NCI-H774 (cell line): ENCODE measurements at places on chromosomes 4 and X.

DNA sequence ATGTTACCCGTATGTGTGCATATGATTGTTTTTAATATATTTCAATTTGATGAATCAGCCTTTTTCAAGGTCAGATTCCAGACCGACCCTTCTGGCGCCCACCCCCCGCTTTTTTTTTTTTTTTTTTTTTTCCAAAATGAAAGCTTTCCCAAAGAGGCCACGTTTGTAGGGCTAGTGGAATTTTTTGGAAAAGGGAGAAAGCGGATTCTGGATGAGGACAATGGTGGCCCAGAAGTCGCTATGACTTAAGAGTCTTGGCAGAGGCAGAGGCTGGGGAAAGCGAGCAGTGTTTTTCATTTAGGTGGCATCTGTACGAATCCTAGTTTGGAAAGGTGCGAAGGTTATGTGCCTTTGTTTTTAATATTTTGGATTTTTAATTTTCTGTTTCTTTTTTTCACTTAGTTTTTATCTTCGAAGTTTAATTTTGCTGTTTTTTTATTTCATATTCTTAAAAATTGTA lies 14.6 kb downstream of the NDUFB11 start:
- DNase-seq = no peak

DNA sequence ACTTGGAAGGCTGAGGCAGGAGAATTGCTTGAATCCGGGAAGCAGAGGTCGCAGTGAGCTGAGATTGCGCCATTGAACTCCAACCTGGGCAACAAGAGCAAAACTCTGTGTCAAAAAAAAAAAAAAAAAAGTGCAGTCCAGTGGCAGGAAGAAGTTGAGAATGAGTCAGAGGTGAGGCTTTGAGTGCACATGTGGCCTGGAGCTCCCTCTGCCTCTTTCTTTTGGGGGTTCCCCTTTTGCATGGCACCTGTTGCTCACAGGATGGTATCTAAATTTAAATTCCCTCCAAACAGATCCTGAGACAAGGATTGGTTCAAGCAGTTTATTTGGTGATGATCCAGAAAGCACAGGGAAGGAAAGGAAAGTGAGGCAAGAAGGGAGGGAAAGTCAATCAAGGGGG lies 151.4 kb upstream of the STX18 start:
- no peak for DNase-seq

- peak; percentile 1 for DNase-seq
Measured at GRCh38 chr4:153432965-153433753, 33.0 kb upstream of the TMEM131L start.

DNA sequence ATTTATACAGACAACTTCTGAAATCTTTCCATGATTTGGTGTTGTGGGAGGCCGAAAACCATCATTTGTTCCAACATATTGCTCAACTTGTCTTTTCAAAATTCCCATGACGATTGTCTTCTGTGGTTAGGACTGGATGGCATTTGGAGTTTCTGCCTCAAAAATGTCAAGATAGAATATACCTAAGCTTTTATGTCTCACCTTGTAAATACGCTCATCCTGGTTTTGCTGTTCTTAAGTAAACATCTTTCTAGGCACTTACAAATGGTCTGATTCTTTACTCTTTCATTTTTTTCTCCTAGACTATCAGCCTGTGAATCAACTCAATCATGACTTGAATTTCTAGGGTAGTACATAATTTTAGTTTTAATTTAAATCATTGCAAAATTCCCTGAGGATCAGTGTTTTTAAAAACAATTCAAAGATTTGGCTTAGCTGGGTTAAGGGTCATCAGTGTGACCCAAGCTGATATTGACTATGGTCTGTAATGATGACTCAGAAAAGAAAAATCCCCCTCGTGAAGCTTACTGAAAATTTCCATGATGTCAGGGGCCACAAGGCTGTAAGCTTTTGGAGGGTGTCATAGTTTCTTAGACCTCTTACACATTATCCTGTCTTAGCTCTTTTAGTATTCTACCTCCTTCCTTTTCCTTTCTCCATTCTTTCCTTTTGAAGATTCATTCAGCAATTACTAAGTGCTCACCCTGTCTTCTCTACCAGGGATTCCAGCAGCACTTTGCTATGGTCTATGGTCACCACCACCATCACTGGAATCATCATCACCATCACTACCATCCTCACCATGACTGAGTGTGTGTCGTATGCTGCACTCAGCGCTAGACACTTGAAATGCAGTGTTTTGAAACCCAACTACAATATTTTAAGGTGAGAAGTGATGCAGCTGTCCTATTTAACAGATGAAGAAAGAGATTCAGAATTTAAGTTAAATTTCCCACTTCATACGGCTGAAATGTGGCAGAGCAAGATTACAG lies 124.4 kb downstream of the CPE start:
- no peak for DNase-seq

DNA sequence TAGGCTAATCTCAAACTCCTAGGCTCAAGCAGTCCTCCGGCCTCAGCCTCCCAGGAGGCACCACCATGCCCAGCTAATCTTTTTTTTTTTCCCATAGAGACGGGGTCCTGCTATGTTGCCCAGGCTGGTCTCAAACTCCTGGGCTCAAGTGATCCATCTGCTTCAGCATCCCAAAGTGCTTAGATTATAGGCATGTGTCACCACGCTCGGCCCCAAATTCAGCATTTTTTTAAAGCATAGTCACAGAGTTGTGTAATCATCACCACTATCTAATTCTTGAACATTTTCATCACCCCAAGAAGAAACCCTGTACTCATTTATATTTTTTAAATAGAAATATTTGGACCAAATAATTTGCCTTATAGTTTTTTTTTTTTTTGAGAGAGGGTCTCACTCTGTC lies 10.3 kb downstream of the CENPI start:
- no peak for DNase-seq

DNA sequence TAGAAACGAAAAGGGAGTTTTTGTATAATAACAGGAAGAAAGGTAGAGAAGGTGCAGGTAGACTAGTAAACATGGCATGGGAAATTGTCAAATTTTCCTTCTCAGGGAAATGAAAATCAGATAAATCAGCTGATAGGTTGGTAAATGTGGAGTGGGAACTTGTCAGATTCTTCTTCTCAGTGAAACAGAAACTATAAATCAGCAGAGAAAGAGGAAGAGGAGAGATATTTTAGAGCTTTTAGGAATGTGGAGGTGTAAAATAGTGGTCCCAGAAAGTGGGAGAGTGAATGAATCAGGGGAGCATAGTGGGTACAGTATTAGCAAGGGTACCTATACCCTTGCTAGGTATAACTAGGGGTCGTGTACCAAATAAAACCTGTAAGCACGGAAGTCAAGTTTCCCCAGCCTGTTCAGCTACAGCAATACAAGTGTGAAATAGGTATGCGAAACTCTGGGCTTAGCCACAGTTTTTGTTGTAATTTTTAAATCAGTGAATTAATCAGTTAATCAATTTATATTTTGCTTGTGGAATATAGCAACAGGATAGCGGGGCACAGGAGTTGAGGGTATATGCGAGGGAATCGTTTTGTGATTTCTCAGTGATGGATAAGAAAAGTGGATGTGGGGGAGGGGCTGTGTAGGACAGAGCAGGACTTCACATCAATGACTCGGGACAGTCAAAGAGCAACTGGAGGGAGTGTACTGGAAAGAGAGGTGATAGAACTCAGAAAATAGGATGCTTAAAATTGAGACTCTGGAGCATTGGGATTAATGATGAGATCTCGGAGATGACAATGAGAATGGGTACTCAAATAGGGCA lies 561.5 kb downstream of the INPP4B start:
- no peak for DNase-seq

DNA sequence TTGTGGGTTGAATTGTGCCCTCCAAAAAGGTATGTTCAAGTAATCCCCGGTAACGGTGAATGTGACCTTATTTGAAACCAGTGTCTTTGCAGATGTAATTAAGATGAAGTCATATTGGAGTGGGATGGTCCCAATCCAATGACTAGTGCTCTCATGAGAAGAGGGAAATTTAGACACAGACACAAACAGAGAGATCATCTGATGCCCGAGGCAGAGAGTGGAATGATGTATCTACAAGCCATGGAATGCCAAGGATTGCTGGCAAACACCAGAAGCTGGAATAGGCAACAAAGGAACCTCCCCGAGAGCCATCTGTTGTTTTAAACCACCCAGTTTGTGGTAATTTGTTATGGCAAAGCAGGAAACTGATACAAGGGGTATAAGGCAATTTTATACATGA lies 35.1 kb downstream of the RPS6KA3 start:
- no peak for DNase-seq

DNA sequence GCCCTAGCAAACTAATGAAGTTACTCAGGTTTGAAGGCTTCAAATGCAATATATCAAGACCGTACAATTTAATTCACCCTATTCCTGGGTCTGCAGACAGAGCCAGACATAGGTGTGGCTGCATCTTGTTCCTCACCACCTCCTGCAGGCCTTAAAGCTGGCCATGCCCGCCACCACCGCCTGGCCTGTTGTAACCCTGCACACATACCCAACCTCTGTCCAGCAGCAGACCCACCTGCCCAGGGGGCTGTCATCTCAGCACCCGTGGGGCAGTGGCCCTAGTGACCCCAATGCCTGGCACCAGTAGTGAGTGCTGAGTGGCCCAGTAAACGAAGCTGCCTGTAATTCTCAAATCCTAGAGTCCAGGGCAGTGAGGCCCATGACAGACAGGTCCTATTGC lies 40.7 kb downstream of the ZBTB49 start:
- DNase-seq = no peak

DNA sequence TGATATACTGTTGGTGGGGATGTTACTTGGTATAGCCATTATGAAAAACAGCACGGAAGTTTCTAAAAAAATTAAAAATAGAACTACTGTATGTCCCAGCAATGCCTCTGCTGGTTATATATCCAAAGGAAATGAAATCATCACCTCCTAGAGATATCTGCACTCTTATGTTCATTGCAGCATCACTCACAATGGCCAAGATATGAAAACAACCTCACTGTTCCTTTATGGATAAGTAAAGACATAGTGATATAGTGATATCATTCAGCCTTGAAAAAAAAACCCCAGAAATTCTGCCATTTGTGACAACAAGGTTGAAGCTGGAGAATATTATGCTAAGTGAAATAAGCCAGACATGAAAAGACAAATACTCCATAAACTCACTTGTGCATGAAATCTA lies 543.8 kb upstream of the SLIT2 start:
- DNase-seq = no peak

DNA sequence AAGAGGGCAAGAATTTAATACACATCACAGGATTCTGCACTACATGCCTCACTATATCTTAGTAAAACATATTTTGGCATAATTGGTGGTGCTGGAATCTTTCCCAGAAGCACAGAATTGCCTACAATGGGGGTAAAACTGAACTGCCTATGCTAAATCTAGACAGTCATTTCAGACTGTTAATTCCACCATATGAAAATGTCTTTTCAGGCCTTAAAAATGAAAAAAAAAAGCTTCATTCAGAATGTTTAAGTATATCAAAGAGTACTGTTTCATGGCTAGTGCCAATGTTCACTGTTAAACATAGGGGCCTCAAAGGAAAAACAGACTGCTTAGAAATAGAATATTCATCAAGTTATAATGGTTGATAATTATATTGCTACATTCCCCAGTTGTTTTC lies 797.0 kb downstream of the PCDH19 start:
- no peak for DNase-seq

DNA sequence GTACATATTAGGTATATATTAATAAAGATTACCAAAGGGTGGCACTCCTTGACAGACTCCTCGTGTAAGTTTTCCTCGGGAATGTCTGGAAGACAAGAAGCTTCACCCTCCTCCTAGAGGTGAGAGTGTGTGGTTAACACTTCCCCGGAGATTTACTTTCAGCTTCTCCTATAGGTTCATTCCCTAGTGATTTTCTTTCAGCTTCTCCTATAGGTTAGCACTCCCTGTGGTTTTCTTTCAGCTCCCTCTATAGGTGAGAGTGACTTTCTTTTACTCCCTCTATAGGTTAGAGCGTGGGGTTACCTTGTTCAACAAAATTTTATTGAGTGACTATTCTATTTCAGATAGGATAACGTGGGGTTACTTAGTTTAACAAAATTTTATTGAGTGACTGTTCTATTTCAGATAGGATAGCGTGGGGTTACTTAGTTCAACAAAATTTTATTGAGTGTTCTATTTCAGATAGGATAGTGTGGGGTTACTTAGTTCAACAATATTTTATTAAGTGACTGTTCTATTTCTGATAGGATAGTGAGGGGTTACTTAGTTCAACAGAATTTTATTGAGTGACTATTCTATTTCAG lies 106.0 kb upstream of the PLAC1 start:
- no peak for DNase-seq

GRCh38 chr4:37438564-37439279 lies 194.2 kb downstream of the NWD2 start:
- no peak for DNase-seq

DNA sequence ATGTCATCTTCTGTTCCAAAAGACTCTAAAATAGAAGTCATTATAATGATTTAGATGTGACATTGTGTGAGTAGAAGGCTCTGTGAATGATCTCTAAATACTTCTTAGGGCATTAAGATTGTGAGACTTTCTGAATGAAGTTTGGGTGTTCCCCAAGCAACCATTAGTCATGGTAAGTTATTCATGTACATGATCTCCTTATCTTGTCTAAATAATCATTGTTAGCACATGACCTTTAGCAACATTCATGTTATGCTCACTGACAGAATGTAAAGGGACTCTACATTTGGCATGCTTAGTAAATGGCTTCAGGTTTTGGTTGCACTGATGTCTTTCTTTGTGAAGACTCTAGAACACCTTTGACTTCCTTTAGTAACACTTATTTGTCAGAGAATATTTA lies 140.8 kb upstream of the AGA start:
- no peak for DNase-seq

GRCh38 chr4:114076899-114077570 lies 97.6 kb upstream of the ARSJ start:
- DNase-seq = no peak
